ENCODE measurements at places on chromosomes 3 and 15.

- DNase-seq = no peak
Measured at GRCh38 chr3:72550582-72551262, 297.5 kb downstream of the SHQ1 start.

DNA sequence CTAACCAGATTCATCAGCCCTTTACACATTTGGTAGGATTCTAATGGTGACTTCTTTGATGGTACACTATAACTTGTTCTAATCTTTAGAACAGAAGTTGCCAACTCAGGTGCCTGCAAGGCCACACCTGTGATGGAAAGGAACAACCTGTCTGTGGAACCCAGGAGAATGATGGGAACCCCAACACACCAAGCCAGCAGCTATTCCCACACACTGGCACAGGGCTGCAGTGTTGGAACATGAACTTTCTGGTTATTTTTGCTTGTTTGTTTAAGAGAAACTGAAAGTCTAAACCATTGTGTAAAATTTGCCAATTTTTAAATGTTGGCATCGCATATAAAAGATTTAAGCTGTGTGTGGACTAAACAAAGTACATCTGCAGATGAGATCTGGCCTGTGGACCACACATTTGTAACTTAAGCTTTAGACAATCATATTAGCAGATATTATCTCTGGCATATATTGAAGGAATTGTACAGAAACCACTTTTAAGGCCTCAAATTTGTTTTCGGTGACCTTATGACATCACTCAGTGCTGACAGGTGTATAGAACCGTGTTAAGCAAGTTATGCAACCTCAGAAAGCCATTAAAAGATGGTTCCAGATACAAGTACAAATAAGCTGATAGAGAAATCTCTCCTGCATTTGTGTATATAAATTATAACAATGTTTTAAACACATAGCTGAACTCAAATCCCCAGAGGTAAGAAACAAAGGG is 242.9 kb downstream of the SLC9A9 start:
- DNase-seq = no peak

- no peak for DNase-seq
Measured at GRCh38 chr3:160612386-160613075, 47.2 kb upstream of the KPNA4 start.

- no peak for DNase-seq
Measured at GRCh38 chr3:159922861-159923312, 65.7 kb upstream of the IL12A start.

DNA sequence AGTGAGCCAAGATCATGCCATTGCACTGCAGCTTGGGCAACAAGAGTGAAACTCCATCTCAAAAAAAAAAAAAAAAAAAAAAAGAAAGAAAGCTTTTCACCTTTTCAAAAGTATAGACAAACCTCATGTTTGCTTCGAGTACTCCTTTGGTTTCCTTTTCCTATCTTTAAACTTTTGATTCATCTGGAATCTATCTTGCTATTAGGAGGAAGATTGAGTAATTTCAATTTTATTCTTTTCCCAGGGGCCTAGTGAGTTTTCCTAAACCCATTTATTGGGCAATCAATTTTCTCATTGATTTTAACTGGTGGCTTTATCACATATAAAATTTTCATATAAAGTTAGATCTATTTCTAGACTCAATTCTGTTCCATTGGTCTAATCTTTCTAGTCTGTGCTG is 190.5 kb upstream of the VEPH1 start:
- no peak for DNase-seq

DNA sequence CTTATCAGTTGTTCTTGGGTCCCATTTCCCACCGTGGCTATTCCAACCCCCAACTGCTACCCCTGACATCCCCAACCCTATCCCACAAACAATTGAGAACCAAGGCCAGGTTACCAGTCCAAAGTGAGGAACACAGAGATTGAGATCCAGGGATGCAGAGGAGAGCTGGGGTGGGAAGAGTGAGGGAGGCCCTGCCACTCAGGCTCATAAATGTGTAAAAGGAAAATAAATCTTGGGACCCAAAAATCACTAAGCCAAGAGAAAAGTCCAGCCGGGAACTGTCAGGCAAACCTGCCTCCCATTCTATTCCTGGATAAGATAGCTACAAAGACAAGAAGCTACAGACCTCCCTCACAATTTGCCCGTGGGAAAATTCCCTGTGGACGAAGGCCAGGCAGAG is 101.1 kb upstream of the DLG1 start:
- DNase-seq = no peak

DNA sequence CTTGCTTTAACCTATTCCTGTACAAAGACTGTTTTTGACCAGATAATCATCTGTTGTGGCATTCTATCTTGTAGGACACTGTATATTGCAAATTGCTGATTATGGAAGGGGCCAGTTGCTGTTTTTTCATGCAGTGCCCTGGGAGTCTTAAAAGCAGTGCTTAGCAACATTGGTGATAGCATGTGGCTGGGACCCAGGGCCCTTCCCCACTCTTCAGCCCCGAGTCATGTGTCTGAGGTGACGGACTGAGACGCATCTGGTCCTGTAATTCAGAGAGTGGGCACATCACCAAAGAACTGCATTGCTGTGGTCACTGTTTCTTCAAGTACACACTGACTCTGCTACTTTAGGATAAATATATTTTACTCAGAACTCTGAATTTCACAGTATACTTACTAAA is 63.4 kb downstream of the SNRK start:
- no peak for DNase-seq

- no peak for DNase-seq
Measured at GRCh38 chr3:190073264-190074008, 47.3 kb downstream of the P3H2 start.

- DNase-seq = peak; percentile 9
Measured at GRCh38 chr15:32651229-32651837, 9.8 kb downstream of the SCG5 start.

DNA sequence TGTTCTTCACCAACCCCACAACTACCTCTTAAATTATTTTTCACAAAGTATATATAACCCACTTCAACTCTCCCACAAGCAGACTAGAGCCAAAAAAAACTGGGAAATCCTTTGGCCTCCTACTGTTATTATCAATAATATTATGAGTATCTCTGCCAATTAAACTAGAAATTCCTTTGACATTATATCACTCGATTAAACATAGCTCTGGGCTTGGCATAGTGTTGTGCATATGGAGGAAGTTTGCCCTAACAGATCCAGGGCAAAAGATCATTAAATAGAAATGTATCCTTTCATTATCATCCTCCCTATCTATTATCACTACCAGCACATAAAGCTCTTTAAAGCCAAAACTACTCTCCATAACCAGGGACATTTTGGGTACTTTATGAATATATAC is 74.9 kb downstream of the OSBPL10 start:
- DNase-seq = no peak

- no peak for DNase-seq
Measured at GRCh38 chr15:89352476-89352875, 17.9 kb upstream of the POLG start.

- no peak for DNase-seq
Measured at GRCh38 chr15:82132096-82132495, 86.3 kb upstream of the MEX3B start.

- DNase-seq = no peak
Measured at GRCh38 chr15:94692710-94693109, 461.3 kb downstream of the MCTP2 start.

DNA sequence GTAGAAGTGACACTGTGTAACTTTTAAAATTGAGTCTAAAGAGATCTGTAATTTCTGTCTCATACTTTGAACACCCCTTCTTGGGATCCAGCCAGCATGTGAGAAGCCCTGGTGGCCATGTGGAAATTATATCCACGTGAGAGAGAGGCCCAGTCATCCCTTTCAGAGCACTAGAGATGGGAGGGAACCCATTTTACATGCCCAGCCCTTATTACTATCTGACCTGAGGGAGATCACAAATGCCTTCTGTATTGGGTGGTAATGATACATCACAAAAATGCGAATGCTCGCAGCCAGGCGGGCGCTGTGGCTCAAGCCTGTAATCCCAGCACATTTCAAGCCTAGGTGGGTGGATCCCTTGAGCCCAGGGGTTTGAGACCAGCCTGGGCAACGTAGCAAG is 27.3 kb upstream of the TRAK1 start:
- DNase-seq = no peak

- DNase-seq = no peak
Measured at GRCh38 chr3:54026543-54026942, 95.8 kb upstream of the CACNA2D3 start.

DNA sequence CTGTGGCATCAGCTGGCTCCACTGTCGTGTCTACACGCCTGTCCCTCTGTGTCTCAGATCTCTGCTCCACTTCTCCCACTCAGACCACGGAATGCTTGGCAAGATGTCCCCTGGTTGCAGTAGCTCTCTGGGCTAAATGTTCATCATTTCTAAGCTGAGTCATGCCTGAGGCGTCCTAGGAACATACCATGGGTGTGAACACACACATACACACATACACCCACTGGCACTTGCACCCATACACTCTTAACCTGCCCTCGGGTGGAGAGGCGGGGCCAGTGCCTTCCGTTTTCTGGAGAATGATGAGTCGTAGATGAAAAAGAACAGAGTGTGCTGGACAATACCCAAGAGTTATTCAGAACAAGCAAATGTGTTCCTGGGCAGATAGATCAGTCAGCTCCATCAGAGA is 72.4 kb downstream of the SENP2 start:
- no peak for DNase-seq

DNA sequence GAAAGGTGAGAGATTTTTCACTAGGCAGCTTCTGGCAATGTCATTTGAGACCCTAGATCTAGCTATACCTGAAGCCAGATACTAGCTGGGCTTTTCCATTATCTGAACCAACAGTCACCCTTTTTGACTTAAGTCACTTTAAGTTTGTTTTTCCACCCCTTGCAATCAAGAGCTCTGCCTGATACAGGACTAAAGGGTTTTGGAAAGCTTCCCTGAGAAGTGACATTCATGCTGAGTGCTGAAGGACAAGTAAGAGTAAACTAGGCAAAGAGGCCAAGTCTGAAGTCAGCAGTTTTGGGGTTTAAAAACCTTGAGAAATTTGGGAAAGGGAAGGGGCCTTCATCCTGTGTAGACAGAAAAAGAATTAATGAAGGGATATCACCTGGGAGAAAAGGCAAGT is 27.1 kb upstream of the CCDC174 start:
- no peak for DNase-seq

GRCh38 chr3:61719278-61719977 is 158.1 kb downstream of the PTPRG start:
- no peak for DNase-seq

GRCh38 chr15:99137111-99137546 is 32.2 kb downstream of the SYNM start:
- DNase-seq = no peak

DNA sequence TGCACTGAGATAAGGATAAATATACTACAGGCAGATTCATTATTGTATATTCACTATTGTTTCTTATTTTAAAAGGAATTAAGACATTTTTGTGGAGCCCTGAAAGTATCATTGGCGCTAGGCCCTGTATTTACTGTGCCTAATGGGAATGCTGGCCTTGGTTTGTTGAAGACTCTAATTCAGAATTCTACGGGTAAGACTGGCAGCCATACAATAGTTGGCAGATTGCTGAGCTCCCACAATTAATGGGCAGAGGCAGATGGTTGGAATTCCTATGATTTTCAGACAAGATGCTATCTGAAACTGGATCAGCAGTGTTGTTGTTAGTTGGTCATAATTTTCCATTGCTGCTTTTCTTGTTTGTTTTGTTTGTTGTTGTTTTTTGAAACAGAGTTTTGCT is 14.7 kb downstream of the PGBD4 start:
- no peak for DNase-seq

GRCh38 chr3:129389572-129389937 is 38.9 kb downstream of the EFCAB12 start:
- DNase-seq = no peak

GRCh38 chr15:74307827-74308811 is 59.3 kb downstream of the CYP11A1 start:
- no peak for DNase-seq

- DNase-seq = no peak
Measured at GRCh38 chr15:62360332-62361097, 195.4 kb upstream of the C2CD4B start.

DNA sequence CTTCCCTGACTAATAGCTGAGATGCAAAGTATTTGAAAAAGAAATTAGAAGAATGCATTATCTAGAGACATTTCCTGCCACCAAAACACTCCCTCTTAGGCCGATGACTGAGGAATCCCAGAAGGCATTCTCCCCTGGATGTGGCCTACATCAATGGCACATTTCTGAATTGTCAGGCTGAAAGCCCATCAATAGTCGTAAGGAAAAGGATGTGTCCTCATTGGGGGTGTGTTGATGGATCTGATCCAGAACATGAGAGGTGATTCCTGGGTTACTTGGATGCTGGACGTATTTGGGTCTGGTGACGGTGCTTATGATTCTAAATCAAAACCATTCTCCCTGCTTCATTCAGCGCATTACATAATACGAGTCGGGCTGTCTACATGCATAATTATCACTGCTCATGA is 216.9 kb upstream of the CDIN1 start:
- DNase-seq = no peak

DNA sequence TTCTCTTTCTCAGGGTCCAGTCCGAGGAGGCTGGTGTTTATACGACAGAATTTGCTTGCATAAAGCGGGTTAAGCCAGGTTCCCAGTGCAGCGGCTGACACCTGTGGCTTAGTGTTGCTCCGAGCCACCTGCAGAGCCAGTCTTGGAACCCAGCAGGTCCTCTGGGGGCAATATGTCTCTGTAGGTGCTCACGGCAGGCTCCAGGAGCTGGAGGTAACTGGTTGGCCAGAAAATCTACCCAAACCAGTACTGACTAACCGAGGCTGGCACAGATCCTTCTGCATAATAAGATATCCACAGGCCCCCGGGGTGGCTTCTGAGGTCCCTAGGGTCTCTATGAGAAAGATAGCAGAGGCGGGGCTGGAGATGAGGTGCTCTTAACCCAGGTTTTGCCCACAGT is 3.2 kb downstream of the MGLL start:
- no peak for DNase-seq

DNA sequence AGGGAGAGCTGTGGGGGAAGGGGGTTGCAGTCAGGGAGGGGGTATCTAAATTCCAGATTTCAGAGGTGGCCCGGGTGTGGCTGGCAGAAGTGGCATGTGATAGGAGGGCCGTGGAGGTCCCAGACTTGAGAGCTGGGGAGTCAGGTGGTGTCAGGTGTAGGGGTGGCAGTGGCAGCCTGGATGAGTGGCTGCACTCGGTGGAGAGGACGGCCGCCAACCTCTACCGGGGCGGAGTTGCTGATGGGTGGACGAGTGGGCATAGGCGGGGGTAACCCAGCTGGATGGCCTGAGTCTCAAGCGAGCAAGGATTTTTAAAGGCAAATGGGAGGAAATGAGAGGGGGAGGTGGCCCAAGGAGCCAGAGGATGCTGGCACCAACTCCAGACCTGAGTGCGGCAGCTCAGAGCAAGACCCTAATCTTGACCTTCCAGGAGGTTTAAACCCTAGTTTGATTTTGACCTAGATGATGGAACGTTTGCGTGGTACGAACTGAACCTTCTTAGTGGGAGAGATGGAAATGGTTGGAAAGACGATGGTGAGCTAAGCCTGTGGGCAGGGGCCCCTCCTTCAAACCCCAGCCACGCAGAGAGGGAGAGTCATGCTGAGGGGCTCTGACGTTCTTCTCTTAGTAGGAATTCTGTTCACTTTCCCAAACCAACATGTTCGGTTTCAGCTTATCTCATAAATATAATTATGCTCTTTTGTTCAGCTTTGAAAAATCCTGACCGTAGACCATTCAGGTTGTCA is 8.0 kb downstream of the TRAK1 start:
- no peak for DNase-seq

All from activated T-helper 1 cell treated with Interleukin-2 at 50 U/mL for 16 hours (primary cell).